Hematopoietic multipotent progenitor cell treated with erythropoietin and hydrocortisone succinate and interleukin-3 and kit ligand, for 15 days (in vitro differentiated cells): ENCODE measurements at places on chromosomes 3 and 15.

DNA sequence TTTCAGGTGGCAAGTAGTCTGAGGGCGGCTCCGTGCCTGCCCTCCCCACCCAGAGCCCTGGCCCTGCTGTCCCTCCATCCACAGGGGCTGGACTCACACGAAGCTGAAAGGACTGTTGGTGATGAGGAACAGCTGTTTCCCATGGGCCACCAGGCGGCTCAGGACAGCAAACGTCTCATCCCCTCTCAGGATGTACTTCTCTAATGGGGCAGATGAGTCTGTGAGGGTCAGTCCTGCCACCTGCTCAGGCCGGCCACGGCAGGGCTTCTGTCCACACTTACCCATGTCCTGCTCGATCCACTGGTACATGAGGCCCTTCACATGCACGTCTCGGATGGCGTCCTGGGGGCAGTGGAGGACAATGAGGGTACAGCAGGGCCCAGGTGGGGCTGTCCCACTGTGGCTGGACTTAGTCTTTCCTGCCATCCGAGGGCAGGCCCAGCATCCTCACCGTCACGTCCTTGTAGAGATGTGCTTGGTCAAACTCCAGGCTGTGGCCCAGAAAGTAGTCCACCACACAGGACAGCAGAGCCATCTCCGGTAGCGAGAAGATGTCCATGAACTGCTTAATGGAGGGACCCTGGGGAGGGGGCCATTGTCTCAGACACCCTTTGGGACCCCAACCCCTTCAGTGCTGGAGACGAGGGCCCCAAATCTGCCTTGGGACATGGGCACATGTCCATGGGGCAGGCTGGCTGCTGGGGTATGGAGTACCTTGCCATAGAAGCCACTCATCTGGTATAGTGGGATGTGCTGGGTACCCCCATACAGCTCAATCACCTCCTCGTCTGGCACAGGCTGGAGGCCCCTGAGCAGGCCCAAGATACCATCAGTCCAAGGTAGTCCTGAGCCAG is 5.7 kb downstream of the NT5DC2 start:
- DNase-seq: no peak

DNA sequence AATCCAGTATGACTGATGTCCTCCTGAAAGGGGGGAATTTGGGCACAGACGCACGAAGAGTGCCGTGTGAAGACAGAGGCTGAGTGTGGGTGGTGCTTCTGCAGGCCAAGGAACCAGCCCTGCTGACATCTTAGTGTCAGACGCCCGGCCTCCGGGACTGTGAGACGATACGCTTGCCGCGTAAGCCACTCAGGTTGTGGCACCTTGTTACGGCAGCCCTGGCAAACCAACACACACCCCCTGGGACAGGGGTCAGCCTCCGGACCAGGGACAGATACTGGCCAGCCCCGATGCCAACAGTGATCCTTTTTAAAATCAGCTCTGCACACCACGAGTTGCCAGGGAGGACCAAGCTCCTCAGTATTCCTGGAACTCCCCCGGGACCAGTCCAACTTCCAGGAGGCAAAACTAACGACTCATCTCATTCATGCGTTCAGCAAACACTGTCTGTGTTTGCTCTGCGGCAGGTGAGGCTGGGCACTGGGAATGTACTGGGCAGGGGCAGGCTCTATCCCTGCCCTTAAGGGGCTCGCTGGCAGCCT is 21.2 kb upstream of the PIGZ start:
- DNase-seq: no peak

GRCh38 chr3:72629191-72629631 is 219.0 kb downstream of the SHQ1 start:
- DNase-seq: no peak

GRCh38 chr3:39133822-39134221 is 19.6 kb downstream of the CSRNP1 start:
- DNase-seq: no peak

- DNase-seq: no peak
These were observed 264.6 kb upstream of the TLE3 start for GRCh38 chr15:70362350-70362749.

DNA sequence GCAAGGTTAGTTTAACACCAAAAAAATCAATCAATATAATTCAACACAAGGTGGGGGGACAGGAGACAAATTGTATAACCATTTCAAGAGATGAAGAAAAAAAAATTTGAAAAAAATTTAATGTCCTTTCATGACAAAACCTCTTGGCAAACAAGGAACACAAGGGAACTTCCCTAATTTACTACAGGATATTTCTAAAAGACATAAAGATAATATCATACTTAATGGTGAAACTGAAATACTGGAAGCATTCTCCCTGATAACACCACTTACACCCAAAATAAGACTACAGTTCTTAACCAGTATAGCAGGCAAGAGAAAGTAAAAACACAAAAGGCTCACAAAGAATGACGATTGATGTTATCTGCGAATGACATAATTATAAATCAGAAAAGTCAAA is 44.7 kb downstream of the IFT57 start:
- DNase-seq: no peak

- no peak for DNase-seq
These were observed 17.5 kb upstream of the MYO5A start for GRCh38 chr15:52546031-52546751.
